ENCODE measurements at places on chromosomes 6 and 20. TPM values are rescaled to one million over a fixed set of nuclear protein-coding genes. Genes with fewer than 3 reads are reported as not detected.

The CDKN1A gene
- polyA plus RNA-seq, result 150 TPM

The PREX1 gene
- 22.5 TPM for polyA plus RNA-seq

The PSMA7 gene
- 164 TPM for polyA plus RNA-seq

The TCP11 gene
- polyA plus RNA-seq, result 0.34 TPM

The KCNK16 gene
- not detected for polyA plus RNA-seq

The PROKR2 gene
- polyA plus RNA-seq, result not detected

The HS3ST5 gene
- polyA plus RNA-seq, result 1.0 TPM

The EDN1 gene
- polyA plus RNA-seq, result 2.1 TPM

The CDH4 gene
- polyA plus RNA-seq, result 1.4 TPM

The SLC25A27 gene
- 8.6 TPM for polyA plus RNA-seq

The TLDC2 gene
- polyA plus RNA-seq, result 0.20 TPM

The RWDD2A gene
- 3.6 TPM for polyA plus RNA-seq

The COL12A1 gene
- 256 TPM for polyA plus RNA-seq

The CALHM5 gene
- polyA plus RNA-seq, result 2.7 TPM

The OR2H2 gene
- polyA plus RNA-seq, result 0.07 TPM

The UST gene
- polyA plus RNA-seq, result 5.0 TPM

The SEMG1 gene
- polyA plus RNA-seq, result not detected

The HCRTR2 gene
- polyA plus RNA-seq, result not detected

The TNXB gene
- 100.0 TPM for polyA plus RNA-seq

The DEFB112 gene
- polyA plus RNA-seq, result not detected

The MEP1A gene
- 0.04 TPM for polyA plus RNA-seq

Measured in muscle of leg (tissue), 16 donors.